ENCODE measurements at places on chromosomes 3 and 15.

- no peak for DNase-seq
Measured at GRCh38 chr3:155554777-155555451, 190.0 kb downstream of the PLCH1 start.

- no peak for DNase-seq
Measured at GRCh38 chr15:61331019-61331418, 101.9 kb upstream of the RORA start.

GRCh38 chr3:104596551-104596950, 770.2 kb upstream of the ALCAM start:
- DNase-seq, result peak; percentile 40

GRCh38 chr3:109977897-109978296, 640.6 kb upstream of the DPPA4 start:
- DNase-seq, result no peak

- DNase-seq, result no peak
Measured at GRCh38 chr3:150300852-150301517, 107.1 kb upstream of the TSC22D2 start.

DNA sequence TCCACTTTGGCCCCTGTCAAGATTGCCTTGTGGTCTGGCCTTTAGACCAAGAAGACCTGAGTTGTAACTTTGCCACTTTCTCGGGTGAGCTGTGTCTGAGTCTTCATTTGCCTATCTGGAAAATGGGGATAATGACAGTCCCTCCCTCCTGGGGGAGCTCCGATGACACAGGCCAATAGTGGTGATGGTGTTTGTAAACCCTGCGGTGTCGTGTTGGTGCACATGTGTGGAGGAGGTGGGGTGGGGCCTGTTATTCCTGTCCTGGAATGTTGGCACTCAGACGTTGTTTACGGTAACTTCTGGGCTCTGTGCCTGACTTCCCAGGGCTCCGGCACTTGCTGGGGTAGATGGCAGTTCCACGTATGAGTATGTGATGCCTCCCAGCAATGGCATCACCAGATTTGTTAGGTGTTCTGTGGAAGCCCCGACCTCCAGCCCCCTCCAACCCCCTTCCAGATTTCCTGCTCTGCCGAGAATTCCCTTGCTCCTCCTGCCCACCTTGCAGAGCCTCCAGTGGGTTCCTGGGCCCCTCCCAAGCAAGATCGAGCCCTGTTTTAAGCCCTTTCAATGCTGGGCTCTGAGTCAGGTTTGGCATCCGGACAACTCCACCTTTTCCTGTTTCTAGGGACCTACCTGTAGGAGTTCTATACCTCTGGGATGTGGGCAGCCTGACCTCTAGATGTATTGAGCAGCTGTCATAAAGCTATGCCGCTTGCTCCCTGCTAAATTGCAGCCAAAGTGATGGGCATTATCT, 31.4 kb downstream of the HRH1 start:
- no peak for DNase-seq

- no peak for DNase-seq
Measured at GRCh38 chr3:113499081-113499480, 15.9 kb downstream of the SPICE1 start.

GRCh38 chr3:89223188-89223587, 115.8 kb downstream of the EPHA3 start:
- DNase-seq, result no peak

DNA sequence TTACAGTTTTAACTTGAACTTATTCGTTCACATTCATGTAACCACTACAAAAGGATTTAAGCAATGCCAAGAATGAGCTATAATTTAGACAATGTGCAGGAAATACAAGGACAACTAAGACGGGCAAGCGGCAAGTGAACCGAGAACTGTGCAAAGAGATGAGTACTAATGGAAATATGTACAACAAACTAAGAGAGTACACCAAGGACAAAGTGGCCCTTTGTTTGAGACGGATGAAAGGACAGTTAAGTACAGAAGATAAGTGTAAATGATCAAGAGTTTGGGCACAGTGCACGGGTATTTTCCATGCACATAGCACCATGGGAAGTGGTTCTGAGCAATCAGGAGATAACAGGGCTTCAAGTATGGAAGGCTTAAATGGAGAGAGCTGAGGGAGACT, 281.7 kb downstream of the ROBO2 start:
- DNase-seq, result no peak

- DNase-seq, result no peak
Measured at GRCh38 chr15:27214032-27214431, 243.1 kb downstream of the GABRG3 start.

DNA sequence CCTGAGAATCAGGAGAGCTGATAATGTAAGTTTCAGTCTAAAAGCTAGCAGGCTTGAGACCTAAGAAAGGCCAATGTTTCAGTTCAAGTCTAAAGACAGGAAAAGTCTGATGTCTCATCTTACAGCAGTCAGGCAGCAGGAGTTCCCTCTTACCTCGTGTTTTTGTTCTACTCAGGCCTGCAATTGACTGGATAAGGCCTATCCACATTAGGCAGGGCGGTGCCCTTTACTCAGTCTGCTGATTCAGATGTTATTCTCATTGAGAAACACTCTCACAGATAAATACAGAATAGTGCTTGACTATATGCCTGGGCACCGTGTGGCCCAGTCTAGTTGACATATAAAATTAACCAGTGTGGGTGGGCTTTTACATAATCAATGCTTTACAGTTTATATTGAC, 122.4 kb downstream of the NR1D2 start:
- no peak for DNase-seq

DNA sequence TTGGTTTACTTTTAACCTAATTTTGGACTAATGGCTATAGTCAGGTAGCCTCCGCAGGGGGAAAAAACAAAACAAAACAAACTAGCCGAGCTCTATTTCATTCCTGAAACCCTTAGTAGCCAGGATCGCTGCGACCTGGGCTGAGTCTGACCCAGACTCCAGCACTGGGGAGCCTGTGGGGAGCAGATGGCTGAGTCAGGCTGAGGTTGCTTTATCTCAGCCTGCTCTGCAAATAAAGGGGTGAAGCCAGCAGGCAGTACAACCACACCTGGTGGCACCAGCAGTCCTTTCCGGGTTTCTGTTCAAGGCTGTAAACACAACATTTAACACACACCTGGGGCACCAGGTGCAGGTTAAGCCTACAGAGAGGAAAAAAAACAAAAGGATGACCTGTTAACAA, 27.3 kb downstream of the ABHD2 start:
- no peak for DNase-seq

DNA sequence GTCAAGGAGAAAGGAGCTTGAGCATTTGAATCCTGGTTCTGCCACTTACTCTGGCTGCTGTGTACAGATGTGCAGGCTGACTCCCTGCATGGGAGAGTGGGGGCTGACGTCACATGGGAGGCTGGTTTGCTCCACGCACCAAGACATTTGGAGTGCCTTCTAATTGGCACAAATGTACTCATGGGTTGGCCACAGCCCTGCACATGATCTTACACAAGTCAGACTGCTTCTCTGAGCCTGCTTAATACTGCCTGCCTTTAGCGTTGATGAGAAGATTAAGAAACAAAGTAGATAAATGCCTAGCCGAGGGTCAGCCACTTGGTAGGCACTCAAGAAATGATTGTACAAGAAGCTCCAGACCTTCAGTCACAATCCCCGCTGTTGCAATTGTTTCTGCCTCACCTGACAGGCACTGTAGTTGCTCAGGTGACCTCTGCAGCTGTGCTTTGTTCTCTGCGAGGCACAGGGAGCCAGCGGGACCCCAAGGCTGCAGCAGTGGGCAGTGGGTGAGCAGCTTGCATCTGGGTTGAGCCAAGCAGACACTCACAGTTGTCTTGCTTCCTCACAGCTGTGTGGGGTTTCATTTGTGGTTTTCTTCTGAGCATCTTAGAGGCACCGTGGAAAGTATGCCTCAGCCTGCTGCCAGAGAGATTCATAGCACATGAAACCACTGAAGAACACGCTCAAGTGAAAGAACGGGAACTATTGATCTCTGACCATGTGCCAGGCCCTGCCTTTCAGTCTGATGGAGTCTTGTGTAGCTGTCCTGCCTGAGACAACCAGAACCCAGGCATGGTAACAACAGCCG, 33.1 kb downstream of the GRK7 start:
- peak; percentile 83 for DNase-seq

DNA sequence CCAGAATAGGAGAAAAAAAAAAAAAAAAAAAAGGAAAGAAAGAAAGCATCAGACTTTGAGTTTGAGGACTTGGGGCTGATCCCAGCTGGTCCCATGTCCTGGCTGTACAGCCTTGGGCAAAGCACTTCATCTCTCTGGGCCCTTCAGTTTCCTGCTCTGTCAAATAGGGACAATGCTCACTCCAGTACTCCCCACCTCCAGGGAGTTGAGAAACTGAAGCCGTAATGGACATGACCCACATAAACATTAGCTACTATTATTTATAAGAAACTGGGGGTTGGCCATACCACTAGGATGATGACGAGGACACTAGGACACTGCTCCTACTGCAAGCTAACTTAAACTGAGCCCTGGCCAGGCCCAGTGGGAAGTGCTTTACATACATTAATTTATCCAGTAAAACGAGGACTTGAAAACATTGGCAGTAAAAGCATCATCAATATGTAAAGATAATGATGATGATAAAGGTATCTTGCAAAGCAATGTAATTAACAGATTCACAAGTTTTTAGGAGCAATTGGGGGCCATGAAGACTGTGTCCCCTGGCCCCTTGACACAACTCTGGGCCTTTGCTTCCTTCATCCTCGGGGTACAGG, 22.9 kb upstream of the SMAD6 start:
- DNase-seq, result no peak

- DNase-seq, result no peak
Measured at GRCh38 chr15:93523481-93523880, 434.5 kb upstream of the RGMA start.

GRCh38 chr3:101646726-101647125, 30.2 kb downstream of the ZBTB11 start:
- no peak for DNase-seq

DNA sequence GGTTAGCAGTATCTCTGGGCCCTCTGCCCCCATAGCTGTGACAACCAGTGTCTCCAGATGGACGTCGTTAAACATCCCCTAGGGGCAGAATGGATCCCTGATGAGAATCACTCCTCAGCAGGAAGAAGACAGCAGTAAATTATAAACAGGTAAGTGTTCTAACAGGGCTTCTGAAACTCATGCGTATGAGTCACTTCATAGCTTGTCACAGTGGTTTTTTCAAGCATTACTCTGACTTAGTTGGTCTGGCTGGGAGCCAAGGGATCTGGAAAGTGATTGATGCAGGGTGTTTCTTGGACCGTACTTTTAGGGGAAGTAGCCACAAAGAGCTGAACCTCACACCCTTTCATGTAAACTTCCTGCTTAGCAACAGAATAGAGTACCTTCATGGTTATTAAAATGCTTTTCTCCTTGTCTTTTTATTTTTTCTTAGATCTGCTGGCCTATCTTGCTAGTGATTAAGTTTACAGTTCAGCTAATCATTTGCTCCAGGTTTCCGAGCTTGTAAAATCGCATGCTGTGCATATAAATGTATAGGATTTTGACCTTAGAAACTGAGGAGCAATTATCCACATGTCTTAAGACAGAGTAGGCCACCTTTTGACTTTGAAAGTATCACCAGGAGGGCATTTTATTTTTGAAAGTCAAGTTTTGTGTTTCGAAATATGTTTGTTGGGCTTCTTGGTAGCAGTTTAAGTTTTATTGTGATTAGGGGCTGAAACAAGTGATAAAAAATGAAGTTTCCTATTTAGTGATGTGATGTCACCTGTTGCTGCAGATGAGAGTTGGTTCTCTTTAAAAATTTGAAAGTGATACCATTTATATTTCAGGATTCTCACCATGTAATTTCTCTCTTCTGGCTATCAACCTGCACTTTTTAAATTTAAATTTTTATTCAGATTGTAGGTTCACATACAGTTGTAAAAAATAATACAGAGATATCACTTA, 333.9 kb downstream of the PTPRG start:
- no peak for DNase-seq

DNA sequence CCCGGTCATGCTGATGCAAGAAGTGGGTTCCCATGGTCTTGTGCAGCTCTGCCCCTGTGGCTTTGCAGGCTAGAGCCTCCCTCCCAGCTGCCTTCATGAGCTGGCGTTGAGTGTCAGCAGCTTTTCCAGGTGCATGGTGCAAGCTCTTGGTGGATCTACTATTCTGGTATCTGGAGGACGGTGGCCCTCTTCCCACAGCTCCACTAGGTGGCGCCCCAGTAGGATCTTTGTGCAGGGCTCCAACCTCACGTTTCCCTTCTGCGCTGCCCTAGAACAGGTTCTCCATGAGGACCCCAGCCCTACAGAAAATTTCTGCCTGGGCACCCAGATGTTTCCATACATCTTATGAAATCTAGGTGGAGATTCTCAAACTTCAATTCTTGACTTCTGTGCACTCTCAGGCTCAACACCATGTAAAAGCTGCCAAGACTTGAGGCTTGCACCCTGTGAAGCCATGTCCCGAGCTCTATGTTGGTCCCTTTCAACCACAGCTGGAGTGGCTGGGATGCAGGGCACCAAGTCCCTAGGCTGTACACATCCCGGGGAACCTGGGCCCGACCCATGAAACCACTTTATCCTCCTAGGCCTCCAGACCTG, 238.4 kb upstream of the MDFIC2 start:
- DNase-seq, result no peak

DNA sequence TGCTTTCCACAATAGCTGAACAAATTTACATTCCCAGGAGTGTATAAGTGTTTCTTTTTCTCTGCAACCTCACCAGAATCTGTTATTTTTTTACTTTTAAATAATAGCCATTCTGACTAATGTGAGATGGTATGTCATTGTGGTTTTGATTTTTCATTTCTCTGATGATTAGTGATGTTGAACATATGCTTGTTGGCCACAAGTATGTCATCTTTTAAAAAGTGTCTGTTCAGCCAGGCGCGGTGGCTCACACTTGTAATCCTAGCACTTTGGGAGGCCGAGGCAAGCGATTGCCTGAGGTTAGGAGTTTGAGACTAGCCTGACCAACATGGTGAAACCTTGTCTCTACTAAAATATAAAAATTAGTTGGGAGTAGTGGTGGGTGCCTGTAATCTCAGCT, 619.3 kb downstream of the SI start:
- DNase-seq, result no peak

DNA sequence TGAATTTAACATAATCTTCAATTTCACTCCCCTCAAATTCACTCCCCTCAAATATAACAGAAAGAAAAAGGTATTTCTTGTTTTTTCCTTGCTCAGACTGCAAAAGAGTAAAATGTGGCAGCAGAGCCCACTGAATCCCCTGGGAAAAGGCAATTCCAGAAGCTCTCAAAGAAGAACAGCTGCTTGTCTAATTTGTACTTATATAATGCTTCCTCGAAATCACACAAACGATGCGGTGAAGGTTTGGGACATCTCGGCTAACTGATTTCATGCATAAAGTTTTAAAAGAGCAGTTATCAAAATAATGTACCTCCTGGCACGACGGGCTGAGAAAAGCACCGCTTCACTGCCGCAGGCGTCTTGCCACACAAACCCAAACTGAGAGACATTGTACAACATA, 10.7 kb downstream of the BDH1 start:
- no peak for DNase-seq

Measured in spinal cord (tissue), 10 donors.